Activated naive CD4-positive, alpha-beta T cell (primary cell): ENCODE measurements at places on chromosomes 12 and 14.

DNA sequence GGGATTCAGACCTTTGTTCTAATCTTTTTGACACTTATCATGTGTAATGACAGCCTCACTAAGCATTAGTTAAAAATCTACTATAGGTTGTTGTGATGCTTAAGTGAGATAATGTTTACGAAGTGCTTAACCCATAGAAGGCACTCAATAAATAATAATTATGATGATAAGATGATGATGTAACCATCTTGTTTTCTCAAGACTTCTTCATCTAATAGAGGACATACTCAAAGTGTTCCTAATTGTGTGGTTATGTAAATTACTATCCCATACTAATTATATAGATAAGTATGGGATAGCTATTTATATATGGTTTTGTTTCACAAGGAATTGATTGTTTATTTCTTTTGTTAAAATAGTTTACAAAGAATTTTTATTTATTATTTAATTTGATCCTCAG is 76.9 kb downstream of the MIPOL1 start:
- DNase-seq, result no peak

DNA sequence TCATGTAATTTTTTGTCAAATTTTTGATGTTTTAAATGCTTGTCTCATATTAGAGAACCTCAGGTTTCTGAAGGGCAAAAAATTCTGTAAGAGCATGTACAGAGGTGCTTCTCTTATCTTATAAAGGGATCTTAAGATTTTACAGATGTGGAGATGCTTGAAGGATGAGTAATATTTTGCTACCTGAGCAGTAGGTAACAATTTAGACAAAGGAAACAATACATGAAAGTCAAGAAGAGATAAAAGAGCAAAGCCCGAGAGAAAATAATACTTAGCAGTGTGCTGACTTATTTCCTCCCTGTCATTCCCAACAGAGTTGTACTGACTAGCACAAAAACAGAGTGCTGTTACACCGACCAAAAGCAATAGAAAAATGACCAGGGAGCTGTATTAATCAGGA is 98.1 kb upstream of the PTPRR start:
- DNase-seq, result no peak

GRCh38 chr12:28479683-28480082 is 289.4 kb downstream of the CCDC91 start:
- DNase-seq, result no peak

DNA sequence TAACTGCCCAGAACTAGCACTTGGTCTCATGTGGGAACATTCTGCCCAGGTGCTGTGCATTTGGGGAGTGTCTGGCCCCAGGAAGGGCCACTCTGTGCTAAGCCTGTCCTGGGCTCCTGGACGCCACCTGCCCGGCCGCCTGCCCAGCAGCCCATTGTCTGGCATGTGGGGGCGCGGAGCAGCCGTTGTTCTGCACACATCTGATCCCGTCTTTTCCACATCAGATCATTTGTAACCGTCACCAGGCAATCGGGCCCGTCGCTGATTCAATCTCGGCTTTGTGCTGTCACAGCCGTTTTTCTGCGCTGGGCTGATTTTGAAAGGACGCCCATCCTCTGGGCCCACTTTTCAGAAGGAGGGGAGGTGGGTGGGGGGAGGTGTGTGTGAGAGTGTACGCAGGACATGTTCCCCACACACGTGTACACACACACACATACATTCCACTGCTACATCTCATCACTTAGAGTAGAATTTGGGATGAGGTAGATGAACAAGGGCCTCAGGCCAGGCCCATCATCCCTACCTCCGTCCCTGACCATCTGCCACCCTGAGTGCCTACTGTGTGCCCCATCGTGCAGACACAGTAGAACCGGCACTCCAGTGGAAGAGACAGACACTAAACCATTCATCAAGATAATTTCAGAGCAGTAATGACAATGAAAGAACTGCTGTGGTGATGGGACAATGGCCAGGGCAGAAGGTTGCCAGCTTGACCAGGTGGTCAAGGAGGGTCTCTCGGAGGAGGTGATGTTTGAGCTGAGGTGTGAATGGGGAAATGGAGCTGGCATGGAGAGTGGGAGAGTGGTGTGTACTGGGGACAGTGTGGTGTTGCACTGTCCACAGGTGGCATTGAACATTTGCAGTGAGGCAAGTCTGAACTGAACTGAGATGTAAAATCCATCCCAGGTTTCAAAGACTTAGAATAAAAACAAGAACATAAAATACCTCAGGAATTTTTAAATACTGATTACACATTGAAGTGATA is 19.0 kb downstream of the FAM222A start:
- no peak for DNase-seq

- DNase-seq, result no peak
Measured at GRCh38 chr14:95356245-95356869, 36.6 kb upstream of the CLMN start.

GRCh38 chr12:69679119-69679518 is 20.0 kb downstream of the BEST3 start:
- DNase-seq, result no peak

DNA sequence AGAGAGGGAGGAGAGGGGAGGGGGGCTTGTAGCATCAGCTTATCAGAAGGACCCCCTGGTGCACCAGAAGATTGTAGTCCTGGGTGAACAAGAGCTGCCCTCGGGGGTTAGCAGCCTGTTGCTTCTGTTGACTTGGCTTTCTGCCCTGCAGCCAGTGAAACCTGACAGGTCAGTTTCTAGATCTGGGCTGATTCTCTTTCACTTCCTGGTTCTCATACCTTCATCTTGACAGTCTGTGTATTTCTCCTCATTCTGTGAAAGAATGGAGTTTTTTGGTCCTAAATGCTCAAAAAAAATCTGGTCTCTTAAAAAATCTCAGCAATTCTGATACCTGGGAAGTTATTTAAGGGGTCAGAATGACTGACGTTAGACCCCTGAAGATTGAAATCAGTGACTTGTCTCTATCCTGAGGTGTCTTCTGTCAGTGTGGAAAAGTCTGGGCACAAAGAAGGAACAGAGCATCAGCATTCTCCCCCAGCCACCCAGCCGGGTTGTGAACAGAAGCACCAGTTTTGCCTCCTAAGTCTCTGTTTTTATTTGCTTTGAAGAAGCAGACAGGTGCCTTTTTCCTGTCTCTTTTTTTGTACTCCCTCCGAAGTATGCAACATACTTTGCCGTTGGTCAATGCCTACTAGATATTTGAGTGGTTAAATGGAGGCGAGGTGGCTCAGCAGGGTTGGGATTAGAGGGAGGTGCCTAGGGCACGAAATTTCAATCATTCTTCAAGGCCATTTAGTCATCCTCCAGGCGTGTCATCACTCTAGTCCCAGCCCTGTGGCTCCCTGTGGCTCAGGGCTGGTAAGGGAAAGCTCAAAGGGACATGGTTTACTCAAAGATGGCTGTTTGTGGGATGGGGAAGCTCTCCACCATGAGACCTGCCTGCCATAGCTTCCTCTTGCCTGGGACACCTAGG is 24.0 kb downstream of the TTC9 start:
- no peak for DNase-seq

GRCh38 chr12:88553941-88554658 is 26.2 kb downstream of the KITLG start:
- DNase-seq, result no peak
